HFF-Myc (cell line): ENCODE measurements at places on chromosomes 2 and 18.

DNA sequence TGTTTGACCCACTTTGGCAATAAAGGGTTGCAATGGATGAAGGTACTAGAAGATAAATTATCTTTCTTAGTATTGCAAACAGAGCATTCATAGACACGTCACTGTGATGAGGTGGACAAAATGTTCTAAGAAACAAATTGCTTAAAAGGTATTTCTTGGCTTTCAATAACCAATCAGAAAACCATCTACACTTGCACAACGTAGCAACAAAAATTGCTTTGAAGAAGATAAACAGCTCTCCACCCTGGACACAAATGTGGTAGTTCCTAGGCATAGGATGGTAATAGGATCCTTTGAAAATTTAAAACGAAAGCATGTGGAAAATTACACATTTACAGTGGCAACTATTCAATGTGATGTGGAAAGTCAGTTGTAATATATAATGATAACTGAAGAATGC is 439.9 kb upstream of the ETAA1 start:
- DNase-seq = no peak

GRCh38 chr2:230161184-230161583 is 58.6 kb downstream of the SP110 start:
- DNase-seq = no peak

DNA sequence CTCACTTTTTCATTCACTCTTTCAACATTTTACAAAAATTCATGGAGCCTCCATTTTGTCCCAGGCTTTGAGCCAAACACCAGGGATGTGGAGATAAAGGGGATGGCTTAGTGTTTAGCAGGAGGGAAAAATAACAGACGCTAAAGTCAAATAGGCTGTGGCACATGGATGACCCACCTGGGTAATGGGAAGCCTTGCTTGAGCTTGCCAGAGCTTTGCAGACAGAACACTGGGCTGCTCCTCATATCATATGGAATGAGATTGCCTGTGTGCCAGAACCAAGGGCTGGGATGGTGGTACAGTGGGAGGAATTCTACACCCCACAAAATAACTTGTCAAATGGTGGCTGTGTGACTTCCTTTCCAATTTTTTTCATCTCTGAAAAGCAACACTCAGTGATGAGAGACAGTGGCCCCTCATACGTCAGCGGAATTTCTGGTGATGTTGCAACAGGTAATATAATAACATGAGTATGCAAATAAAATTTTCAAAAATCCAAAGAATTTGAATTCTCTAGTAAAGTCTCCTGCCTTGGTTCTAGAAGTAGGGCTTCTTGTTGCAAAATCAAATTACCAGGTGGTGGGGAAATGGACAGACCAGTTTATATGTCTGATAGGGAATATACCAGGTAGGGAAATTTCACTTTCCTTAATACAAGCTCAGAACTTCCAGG is 252.9 kb downstream of the CLIP4 start:
- no peak for DNase-seq

GRCh38 chr2:145601361-145601925 is 1081.5 kb upstream of the ZEB2 start:
- DNase-seq = no peak

DNA sequence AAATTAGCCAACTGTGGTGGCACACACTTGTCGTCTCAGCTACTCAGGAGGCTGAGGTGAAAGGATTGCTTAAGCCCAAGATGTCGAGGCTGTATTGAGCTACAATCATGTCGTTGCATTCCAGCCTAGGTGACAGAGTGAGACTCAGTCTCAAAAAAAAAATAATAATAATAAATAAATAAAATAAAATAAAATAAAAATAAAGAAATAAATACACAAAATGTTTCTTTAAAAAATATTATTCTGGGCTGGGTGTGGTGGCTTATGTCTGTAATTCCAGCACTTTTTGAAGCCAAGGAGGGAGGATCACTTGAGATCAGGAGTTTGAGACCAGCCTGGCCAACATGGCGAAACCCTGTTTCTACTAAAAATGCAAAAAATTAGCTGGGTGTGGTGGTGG is 272.8 kb downstream of the AGPS start:
- no peak for DNase-seq

- no peak for DNase-seq
Observed at GRCh38 chr2:197800091-197800490, 4.3 kb upstream of the PLCL1 start.

GRCh38 chr2:191302459-191303139 is 57.4 kb downstream of the MYO1B start:
- DNase-seq = no peak

DNA sequence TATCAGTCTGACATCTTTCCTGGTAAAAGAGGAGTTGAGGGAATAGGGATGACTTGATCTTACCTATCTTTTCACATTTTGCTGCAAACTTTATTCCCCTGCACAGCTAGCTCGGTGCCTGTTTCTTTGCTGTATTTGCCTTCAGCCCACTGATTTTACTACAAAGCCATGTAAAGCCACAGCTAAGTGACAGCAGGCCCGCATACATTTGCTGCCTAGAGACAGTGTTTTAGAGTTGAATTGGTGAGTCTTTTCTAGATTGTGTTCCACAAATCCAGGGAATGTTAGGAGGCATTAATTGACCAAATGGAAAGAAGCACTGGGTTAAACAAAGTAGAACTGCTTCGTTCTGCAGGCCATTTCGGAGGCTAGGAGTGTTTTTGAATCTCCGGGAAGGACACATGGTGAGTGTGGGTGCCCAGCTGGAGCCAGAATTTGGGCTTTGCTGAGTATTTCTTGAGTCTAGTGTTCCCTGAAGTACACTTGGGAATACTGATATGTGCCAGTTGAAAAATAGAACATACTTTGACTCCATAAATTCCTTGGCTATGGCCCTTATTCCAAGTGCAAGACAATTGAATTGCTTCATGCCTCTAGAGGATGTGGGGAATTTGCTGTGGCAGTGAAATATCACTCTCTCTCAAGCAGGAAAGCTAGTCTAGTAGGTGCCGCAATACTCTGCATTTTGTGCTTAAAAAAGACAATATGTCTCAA is 329.8 kb downstream of the PTPRM start:
- DNase-seq = no peak

DNA sequence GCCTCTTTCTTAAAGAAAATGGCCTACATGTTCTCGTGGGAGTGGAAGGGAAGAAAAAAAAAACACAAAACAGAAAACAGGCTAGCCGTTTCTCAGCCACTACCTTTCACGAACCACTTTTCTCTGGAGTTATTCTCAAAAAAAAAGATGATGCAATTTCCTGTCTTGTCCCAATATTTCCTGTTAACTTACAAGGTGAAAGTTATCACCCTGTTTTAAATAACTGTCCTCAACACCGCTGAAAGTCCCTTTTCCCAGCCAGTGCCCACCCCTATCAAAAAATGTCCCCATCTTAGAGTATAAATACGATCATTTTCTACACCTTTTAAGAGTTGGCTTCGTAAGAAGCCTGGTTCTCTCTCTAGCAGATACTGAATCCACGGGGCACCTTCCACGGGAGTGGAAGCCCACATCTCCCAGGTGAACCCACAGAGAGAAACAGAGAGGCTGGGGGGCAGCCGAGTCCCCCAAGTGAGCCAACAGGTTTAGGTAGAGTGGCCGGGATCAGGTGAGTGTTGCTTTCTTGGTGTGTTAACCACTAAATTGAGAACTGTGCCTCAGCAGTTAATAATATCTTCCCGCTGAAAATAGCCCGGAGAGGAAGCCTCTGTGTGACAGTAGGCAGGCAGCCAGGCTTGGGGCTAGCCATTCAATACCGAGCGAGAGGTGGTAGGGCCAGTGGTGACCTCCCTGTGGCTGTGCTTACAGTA is 15.9 kb downstream of the SMAD7 start:
- DNase-seq = no peak

- no peak for DNase-seq
Observed at GRCh38 chr18:63515801-63516200, 26.4 kb upstream of the SERPINB12 start.

- DNase-seq = no peak
Observed at GRCh38 chr2:57728691-57729090, 317.9 kb upstream of the VRK2 start.

- DNase-seq = no peak
Observed at GRCh38 chr2:218405746-218406208, 6.1 kb downstream of the CTDSP1 start.
